AG09309 (cell line): ENCODE measurements at places on chromosomes 12 and 14.

GRCh38 chr12:112557951-112558630 lies 139.3 kb downstream of the PTPN11 start:
- DNase-seq, result no peak

GRCh38 chr14:23171222-23171975 lies 12.1 kb downstream of the SLC7A8 start:
- DNase-seq, result peak; percentile 62

DNA sequence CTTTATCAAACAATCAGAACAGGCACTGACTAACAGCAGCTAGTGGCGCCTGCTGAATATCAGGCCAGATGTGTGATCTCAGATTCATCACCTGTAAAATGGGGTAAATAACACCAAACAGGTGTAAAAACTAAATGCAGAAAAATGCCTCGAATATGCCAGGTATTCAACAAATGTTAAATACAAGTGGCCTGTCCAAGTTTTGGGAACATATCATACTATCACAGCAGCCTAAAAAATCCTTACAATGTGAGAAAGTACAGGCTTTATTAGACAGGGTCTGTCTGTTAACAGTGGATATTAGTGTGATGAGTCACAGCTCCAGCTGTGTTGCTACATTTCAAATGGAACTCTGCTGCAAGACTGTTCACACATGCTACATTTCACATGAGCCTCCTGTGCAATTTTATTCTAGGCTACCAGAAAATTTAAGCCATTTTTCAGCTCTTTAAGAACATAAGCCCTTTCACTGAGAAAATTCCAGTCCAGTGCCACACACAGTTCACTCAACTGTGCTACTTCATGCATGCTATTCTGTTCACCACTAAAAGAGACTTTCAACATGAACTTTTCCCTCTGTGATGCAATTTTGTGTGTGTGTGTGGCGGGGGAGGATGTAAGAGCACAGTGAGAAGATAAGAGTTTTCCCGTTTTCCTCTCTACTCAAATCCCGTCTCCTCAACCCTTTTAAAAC lies 56.7 kb downstream of the MSRB3 start:
- DNase-seq, result peak; percentile 72

- DNase-seq, result no peak
Observed at GRCh38 chr12:122841544-122842321, 6.5 kb downstream of the HIP1R start.

DNA sequence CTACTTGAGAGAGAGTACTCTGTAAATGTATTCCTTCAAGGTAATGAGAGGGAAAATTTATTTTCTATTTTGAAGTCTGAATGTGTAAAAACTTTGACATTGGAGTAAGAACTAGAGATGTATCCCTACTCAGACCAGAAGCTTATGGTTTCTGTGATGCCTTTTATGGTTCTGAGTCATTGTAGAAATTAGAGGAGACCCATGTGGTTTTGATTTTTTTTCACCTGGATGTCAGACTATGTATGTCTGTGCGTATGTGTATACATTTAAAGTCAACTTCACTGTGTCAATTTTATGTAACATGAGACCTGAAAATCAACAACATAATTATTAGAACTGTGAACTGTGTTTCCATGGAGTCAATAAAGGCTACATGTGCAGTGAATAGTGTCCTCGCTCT lies 302.0 kb downstream of the TRHDE start:
- DNase-seq, result no peak

DNA sequence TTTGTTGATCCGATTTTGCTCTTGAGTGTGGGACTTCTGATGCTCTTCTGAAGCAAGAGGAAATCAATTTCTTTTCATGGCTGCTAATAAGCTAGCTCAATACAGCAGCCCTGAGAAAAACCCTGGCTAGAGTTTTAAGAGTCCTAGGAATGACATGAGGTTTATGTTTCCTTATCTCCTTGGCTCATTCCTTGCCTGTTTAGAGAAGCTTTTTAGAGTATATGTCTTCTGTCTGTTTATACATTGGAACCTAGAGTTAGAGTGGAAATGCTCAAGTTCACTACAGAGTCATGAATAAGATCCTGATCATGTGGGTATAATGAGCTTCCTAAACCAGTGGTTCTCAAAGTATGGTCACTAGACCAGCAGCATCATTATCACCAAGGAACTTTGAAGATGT lies 34.5 kb downstream of the SMOC1 start:
- no peak for DNase-seq

- no peak for DNase-seq
Observed at GRCh38 chr12:114864837-114865551, 181.0 kb upstream of the TBX3 start.

GRCh38 chr12:123715195-123715594 lies 3.0 kb downstream of the ATP6V0A2 start:
- no peak for DNase-seq

- no peak for DNase-seq
Observed at GRCh38 chr12:11732715-11733114, 83.2 kb downstream of the ETV6 start.

DNA sequence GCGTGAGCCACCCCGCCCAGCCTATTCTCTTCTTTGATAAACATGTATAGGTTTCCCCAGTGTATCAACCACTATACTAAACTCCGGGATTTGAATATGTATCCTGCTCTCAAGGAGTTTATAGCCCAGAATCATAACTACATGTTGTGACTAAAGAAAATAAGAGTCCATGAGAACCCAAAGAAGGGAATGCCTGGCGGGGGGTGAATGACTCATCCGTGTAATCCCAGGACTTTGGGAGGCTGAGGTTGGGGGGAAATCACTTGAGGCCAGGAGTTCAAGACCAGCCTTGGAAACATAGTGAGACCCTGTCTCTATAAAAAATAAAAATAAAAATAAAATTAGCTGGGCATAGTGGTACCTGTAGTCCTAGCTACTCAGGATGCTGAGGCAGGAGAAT lies 57.2 kb downstream of the SIX6 start:
- DNase-seq, result no peak

DNA sequence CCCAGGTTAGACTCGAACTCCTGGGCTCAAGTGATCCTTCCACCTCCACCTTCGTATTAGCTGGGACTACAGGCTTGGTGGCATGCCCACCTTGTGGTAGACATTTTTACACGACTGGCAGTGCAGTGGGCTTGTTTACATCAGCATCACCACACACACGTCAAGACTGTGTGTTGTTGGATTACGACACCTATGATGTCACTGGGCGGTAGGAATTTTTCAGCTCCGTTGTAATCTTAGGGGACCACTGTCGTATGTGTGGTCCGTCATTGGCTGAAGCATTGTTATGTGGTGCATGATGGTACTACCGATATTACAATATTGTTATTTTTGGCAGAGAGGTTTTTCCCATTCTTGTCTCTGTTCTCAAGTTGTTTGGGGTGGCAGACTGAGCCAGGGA lies 50.7 kb downstream of the TSPAN9 start:
- no peak for DNase-seq

- DNase-seq, result no peak
Observed at GRCh38 chr12:57027011-57027804, 10.9 kb upstream of the TAC3 start.

DNA sequence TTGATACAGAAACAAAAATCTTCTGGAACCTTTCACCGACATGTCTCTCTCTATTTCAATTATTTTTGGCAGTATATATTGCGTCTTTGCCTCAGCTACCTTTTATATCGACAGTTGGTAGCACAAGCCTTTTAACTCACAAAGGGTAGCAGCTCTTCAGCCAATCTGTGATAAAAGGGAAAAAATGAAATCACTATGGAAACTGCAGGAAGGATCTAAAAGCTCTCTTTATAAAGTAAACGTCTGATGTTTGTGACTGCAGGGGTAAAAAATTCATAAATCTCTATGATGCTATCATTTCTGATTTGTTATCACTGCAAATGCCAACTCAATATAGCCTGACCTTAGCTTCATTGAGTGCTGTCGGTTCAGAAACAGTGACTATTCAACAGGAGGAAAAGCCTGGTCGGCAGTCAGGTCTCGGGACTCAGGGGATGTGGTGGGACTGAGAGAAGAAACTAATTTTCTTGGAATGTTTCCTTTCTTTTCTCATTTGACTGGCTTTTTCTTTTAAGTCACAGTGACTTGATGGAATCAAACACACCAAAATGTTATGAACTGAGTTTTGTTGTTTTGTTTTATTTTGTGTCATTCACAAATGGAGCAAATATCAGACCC lies 5.9 kb upstream of the RMST start:
- DNase-seq, result no peak

- peak; percentile 78 for DNase-seq
Observed at GRCh38 chr12:122366685-122367475, 55.6 kb downstream of the CLIP1 start.

GRCh38 chr12:57609781-57610553 lies 1.3 kb upstream of the ARHGEF25 start:
- no peak for DNase-seq

DNA sequence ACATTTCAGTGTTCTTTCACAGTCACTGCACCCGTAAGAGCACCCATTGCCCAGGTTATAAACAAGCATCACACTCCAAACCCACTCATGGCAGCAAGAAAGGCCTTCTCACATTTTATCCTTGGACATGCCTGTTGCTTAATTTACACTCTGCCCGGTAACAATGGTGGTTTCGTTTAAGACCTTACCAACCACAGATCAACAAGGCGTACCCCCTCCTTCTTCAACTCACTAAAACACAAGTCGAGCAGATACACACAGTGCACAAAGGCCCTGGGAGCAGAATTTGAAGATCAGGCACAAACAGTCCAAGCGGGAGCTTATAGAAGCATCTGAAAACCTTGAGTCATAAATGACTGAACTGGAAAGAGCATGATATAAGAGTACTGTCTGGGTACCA lies 98.1 kb downstream of the GALC start:
- DNase-seq, result no peak
